ENCODE measurements at places on chromosomes 1 and 21.

GRCh38 chr21:21436012-21436534 lies 437.9 kb downstream of the NCAM2 start:
- no peak for DNase-seq

DNA sequence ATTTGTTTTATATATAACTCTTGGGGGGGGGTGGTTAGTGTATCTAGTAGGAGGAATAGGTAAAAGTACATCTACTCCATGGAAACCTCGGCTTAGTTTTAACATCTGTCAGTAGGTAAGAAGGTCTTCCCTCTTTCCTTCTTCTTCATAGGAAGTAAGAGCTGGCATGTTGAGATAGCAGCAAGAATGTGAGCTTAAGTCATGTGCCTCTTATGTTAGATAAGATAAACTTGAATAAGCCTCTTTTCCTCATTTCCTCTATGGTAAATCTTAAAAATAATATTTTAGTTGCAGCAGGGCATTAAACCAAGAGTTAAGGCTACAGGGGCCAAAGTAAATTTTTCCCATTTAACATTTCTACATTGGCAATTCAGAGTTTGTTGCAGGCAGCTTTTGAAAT lies 100.4 kb downstream of the MAP3K21 start:
- no peak for DNase-seq

- peak; percentile 65 for DNase-seq
Observed at GRCh38 chr21:35882791-35883240, 177.5 kb downstream of the SETD4 start.

GRCh38 chr1:193762236-193762635 lies 575.8 kb upstream of the B3GALT2 start:
- no peak for DNase-seq

DNA sequence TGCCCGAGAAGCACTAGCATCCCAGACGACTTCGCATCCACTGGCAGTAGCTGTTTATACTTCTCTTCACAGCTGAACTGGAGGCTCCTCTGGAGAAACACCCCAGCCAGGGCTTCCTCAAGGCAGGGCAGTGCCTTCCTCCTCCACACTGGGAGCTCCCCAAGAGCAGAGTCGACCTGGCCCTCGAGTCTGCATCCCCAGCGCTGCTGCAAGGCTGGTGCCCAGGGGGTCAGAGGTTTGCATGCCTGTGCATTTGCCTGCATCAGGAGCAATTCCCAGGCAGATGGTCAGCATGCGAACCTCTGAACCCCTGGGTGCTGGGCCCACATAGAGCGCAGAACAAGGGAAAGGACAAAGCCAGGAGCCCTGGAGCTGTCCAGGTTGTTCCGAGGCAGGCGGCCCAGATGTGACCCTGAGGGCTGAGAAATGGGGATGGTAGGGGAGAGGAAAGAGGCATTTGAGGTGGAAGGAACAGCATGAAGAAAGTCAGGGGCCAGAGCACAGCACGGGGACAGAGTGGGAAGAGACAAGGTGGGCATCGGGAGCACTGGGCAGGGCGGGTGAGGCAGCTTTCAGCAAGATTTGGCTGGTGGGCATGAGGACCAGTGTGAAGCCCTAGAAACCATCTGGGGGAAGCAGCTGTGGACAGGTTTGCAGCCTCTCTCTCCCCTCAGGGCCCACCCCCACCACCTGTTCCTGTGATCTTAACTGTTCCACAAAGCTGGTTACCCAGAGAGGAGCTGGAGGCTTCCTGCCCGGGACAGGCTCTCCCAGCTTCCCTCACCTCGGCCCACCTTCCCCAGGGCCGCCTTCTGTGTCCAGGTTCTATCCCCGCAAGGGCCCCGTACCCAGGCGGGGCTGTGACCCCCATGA lies 6.4 kb upstream of the S100A8 start:
- DNase-seq: no peak

- no peak for DNase-seq
Observed at GRCh38 chr21:27534206-27534605, 567.3 kb upstream of the ADAMTS5 start.

DNA sequence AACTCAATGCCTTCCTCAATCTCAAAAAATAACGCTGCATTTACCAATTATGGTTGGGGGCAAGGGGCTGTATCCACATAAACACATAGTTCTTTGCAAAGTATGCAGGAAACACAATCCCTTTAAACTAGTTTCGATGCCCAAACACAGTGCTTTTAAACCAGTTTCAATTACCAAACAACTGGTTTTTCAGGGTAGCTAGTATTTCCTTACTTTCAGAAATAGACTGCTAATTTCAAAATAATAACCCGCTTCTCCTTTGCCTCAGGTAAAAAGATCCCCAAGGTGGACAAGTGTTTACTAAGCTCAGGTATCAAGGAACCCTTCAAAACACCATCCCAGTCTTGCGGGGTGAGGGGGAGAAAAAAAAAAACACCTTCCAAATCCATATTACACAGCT lies 2.8 kb downstream of the SIPA1L2 start:
- DNase-seq: no peak

DNA sequence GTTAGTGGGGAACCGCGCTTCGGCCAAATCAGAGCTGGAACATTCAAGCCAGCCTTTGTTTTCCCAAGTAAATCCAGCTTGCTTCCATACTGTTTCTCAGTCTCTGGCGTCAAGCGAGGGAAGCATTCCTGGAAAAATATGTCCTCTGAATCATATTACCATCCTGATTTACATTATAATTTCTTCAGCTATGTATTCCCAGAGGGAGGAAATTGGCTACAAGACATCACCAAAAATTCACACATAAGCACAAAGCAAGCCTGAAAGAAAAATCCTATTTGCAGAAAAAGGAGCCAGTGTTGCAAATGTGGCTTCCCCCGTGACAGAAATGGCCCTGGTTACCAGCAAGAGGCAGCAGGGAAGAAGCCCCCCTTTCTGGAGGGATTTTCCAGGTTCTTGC lies 233.3 kb downstream of the KCNJ6 start:
- no peak for DNase-seq

GRCh38 chr1:84972377-84972987 lies 24.4 kb downstream of the MCOLN2 start:
- DNase-seq: peak; percentile 28

- DNase-seq: peak; percentile 41
Observed at GRCh38 chr1:161439280-161440232, 65.7 kb upstream of the FCGR2A start.

DNA sequence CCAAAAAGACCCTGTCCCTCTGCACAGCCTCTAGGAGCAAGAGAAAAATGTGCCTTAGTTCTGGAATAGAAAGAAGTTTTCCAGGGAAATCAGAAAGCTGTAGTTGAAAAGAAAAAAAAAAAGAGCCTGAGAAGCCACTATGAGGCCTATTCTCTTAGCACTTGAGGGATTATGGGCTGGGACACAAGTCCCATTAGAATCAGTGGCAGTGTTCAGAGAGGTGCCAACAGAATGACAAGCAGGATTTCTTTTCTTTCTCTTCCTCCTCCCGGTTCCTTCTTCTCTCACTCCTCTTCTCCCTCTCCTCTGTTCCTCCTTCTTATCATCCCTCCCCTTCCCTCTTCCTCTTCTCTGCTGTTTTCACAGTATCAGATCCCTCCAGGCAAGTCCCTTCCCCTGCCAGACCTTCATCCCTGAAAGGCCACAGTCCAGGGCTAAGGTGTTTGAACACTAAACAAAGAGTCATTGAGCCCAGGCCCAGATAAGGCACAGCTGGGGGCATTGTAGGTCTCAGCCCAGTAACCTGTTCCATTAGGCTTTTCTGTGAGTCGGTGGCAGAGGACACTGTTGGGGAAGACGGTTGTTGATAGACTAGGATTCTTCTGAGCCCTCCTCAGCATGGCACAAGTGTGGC lies 64.7 kb upstream of the LPGAT1 start:
- no peak for DNase-seq

DNA sequence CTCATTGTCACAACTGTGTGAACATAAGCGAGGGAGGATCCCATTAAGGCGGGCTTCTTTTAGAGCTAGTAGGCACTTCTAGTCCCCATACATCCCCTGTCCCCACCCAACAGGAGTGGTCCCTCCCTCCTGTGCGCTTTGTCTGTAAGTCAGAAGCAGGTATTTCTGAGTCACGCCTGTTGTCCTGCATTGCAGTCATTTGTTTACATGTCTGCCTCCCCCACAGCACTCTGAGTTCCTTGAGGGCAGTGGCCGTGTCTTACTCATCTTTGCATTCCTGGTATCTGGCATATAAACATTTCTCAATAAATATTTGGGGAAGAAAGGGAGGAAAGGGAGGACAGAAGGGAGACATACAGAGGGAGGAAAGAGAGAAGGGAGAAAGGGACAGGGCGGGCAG lies 40.3 kb downstream of the PLEKHA6 start:
- DNase-seq: peak; percentile 96

GRCh38 chr1:246246430-246246829 lies 260.6 kb downstream of the SMYD3 start:
- DNase-seq: no peak

DNA sequence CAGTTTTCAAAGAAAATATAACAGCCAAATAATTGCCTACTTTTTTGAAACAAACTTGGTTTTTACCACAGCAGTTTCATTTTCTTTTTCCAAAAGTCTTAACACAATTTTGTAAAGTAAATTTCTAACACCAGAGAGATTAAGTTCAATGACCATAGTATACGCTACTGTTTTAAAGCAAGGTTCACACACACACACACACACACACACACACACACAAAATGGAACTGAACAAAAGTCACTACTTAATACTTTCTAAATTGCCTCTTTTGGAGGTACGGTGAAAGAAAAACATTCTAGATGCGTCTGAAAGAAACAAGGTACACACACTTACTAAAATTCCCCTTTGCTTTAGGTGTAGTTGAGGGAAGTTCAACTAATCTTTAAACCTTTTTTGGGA lies 30.1 kb downstream of the C21orf91 start:
- no peak for DNase-seq

DNA sequence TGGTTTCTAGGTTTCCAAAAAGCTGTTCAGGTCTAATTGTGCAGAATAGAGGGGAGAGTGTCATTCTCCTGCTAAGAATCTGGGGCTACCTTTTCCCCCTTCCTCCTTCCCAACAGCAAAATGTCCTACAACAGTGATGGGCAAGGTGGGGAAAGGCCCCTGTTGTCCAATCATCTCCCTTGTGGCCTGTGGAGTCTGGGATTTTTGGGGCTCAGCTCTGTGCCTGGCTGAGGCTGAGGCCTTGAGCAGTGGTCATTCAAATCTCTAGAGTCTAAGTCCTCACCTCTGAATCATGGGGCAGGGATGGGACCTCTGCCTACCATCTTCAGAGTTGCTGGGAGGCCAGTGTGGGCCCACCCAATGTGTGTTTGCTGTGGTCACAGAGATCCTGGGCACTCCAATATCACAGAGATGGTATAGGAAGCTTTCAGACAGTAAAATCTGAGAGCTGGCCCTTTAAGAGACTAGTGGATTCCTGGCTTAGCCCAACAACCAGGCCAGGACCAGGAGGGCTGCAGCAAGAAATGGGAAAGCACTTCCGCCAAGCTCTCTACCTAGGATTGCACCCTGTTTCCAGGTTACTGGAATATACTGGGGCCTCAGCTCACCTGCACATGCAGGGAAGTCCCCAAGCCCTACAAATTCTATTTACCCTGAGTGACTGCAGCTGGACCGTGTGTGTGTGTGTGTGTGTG lies 28.5 kb upstream of the TENT5C start:
- no peak for DNase-seq

GRCh38 chr1:178571807-178572206 lies 58.9 kb downstream of the TEX35 start:
- no peak for DNase-seq

- DNase-seq: no peak
Observed at GRCh38 chr1:168430321-168430720, 113.5 kb downstream of the XCL2 start.

- DNase-seq: no peak
Observed at GRCh38 chr21:43663033-43663432, 3.7 kb downstream of the RRP1B start.

- DNase-seq: peak; percentile 52
Observed at GRCh38 chr1:28087614-28088167, 719 bp downstream of the EYA3 start.

GRCh38 chr1:22556391-22557104 lies 6.7 kb upstream of the EPHA8 start:
- DNase-seq: no peak

GRCh38 chr1:78587211-78587610 lies 33.0 kb upstream of the IFI44L start:
- peak; percentile 21 for DNase-seq

DNA sequence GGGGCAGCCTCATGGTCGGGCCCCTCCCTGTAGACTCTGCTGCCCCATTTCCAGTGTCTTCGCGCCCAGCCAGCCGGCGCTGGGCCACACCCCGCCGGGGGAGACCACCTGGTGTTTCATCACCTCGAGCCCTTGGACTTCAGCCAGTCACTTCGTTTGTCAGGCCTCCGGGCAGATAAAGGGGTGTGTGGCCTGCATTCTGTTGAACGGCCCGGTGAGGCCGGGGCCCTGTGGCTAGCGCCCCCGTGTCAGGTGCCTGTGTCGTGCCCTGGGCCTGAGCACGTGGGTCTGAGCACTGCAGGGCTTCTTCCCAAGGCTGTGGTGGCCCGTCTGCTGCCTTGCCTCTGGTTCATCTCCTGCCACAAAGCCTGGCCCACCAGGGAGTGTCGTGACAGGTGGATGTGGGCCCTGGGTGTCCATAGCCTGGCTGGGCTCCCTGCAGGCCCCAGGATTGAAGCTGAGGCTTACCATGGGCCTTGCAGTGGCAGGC lies 65.2 kb upstream of the DIP2A start:
- no peak for DNase-seq

DNA sequence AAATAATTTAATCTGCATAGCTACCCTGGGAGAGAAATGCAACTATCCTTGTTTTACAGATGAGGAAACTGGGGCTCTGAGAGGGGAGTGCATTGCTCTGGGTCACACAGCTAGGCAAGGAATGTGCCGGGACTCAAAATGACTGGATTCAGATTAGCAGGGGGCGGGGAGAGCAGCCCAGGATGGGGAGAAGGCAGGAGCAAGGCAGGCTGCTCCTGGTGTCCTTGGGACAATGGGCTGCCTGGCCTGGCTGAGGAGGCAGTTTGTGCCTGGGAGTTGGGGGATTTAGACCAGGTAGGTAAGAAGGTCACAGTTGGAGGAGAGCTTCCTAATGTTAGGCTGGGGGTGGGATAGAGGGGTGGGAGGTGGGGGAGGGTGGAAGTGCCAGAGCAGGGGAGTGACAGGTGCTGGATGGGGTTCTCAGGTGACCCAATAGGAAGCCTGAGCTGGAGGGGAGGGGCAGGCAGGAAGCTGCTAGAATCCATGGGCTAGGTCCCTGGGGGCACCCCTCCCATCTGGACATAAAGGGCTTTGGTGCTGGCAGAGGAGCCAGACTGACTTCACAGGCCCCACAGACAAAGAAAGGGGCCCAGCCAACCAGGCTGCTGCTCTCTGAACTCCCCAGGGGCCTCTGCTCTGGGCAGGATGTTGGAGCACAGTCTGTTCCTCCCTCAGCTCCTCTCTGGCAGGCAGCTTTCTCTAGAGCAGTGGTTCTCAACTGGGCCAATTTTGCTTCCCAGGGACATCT lies 29.0 kb downstream of the TRIM62 start:
- peak; percentile 55 for DNase-seq

DNA sequence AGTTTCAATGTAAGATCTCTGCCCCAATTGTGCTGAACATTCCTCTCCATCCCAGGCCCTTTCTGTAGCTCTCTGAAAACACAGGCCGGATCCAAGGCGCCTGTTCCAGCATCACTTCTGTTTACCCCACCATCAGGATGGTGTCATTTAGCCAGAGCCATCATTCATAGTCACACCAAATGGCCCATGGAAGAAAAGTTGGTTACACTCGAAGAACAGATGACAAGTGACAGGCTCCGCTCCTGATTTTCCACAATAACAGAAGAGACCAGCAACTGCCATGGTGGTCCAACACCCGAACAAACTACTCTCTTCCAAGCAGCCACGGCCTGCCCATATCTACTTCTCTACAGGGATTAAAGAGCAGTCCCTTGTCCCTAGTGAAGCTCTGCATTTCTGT lies 59.9 kb upstream of the PROX1 start:
- DNase-seq: no peak
